Articular chondrocyte of knee joint (primary cell): ENCODE measurements at places on chromosomes 3 and 15. TPM values are rescaled to one million over a fixed set of nuclear protein-coding genes. Genes with fewer than 3 reads are reported as not detected.

Gene LEKR1
- 1.2 and 3.1 TPM in 2 replicates for total RNA-seq

Gene SPESP1
- total RNA-seq: 0.97 and 5.4 TPM in 2 replicates

Gene MUSTN1
- total RNA-seq: 0.39 TPM in 1 of 2 replicates, not detected in the other

Gene SKOR1
- total RNA-seq: 0.11 and 0.13 TPM in 2 replicates

Gene RAB27A
- 17.4 and 18.2 TPM in 2 replicates for total RNA-seq

Gene DTX3L
- total RNA-seq: 38.5 and 43.0 TPM in 2 replicates

Gene DOCK3
- total RNA-seq: 0.26 and 0.32 TPM in 2 replicates

Gene TRMT10C
- total RNA-seq: 29.9 and 32.4 TPM in 2 replicates

Gene BTD
- total RNA-seq: 22.2 and 27.0 TPM in 2 replicates

Gene GHRL
- 0.52 TPM in 1 of 2 replicates, not detected in the other for total RNA-seq

Gene CPLX3
- total RNA-seq: not detected in 2 replicates

Gene CADM2
- total RNA-seq: 0.11 TPM in 1 of 2 replicates, not detected in the other

Gene LEO1
- total RNA-seq: 17.9 and 24.5 TPM in 2 replicates

Gene GOLGA6L9
- total RNA-seq: 1.1 and 1.4 TPM in 2 replicates

Gene SH3GL3
- 0.65 TPM in 1 of 2 replicates, not detected in the other for total RNA-seq

Gene FBLN2
- 53.0 and 56.7 TPM in 2 replicates for total RNA-seq

Gene CPN2
- under 0.01 TPM in 1 of 2 replicates, not detected in the other for total RNA-seq

Gene ITIH3
- 0.11 and 0.39 TPM in 2 replicates for total RNA-seq

Gene C3orf22
- total RNA-seq: not detected in 2 replicates

Gene TRPM1
- not detected in 2 replicates for total RNA-seq
